ENCODE measurements at places on chromosomes 3 and 15. TPM values are rescaled to one million over a fixed set of nuclear protein-coding genes. Genes with fewer than 3 reads are reported as not detected.

DNA sequence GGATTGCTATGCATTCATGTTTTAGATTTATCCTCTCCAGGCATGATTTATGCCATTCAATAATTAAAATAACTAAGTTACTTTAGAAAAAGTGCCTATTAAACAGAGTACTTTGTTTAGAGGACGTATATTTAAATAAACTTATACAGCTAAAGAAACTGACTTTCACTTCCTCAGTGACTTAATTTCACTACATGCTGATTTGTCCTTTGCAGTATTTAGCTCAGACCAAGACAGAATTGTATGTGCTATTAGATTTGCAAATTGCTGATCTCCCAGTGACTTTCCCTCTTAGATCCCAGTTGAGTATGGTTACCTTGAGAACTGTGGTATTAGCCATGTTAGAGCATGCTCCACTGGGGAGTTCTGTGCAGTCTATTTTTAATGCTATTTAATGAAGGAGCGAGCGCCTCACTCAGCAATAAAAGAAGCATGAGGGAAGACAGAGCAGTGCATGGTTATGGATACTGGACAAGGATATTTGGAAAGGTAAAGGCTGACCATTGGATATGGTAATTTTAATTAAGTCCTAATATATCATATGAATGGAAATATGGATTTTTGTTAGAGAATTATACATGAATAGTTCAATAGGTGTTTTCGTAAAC is 2.7 kb downstream of the ARPP21 start:
- H3K27ac ChIP-seq: no peak overlapping the region
- DNase-seq: no peak
- H3K36me3 ChIP-seq: no peaks in the 10 kb centered on the region
- no peak overlapping the region for H3K4me3 ChIP-seq

Gene SMCO1
- total RNA-seq: 0.45 TPM

DNA sequence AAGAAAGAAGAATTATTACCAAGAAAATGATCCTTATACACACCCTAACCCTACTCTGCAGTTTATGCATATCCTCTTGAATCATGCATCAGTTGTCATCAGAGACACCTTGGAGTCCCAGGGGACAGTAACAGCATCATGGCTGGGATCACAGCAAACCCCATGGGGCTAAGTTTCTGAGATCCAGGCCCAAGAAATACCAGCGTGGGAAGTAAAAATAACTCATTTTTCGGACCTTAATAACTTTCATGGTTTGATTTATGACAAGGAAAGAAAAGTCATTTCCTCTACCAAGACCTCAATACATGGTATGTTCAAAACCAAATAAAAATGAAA is 38.8 kb upstream of the B3GNT5 start:
- H3K27me3 ChIP-seq: no peaks in the 10 kb centered on the region
- H3K27ac ChIP-seq: no peak overlapping the region

GRCh38 chr3:160828880-160829279 is 72.8 kb downstream of the PPM1L start:
- H3K36me3 ChIP-seq: no peaks in the 10 kb centered on the region
- H3K27ac ChIP-seq: no peak overlapping the region
- H3K4me1 ChIP-seq: peaks cover 9% of the 10 kb centered on the region
- H3K4me3 ChIP-seq: no peak overlapping the region
- no peak for DNase-seq

DNA sequence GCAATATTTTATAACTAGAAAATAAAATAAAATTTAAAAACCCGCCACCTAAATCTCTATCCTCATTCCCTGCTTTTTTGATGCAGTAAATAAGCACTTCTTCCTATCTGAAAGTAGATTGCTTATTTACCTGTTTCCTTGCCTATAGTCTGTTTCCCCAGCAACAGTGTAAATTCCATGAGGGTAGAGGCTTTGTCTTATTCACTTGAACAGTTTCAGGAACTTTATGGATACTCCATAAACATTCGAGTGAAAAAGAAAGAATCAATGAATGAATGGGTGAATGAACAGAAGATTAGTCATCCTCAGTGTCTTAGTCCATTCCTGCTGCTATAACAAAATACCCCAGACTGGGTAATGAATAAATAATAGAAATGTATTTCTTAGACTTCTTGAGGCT is 41.7 kb downstream of the SHC4 start:
- no peaks in the 10 kb centered on the region for H3K4me1 ChIP-seq
- no peaks in the 10 kb centered on the region for H3K36me3 ChIP-seq
- DNase-seq: no peak
- H3K27ac ChIP-seq: no peak overlapping the region
- no peaks in the 10 kb centered on the region for H3K27me3 ChIP-seq
- no peak overlapping the region for H3K4me3 ChIP-seq

DNA sequence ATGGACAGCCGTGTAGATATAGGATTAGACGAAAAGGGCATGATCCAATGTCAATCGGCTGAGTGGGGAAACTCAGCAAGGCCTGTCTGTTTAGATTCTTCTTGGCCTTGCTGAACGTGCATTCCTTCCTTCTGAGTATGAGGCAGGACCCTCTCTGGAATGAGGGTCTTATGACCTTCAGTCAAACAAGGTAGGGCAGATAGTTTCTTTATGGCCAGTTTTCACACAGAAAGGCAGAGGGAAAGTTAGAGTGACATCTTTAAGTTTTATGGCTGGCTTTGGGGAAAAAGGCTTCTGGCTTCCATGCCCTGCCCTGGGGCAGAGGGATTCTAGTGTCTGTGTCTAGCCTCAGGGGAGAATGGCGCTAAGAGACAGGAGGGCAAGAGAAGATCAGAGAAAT is 29.7 kb downstream of the ARNT2 start:
- H3K27me3 ChIP-seq: no peaks in the 10 kb centered on the region
- no peaks in the 10 kb centered on the region for H3K36me3 ChIP-seq
- DNase-seq: no peak
- no peak overlapping the region for H3K27ac ChIP-seq
- no peaks in the 10 kb centered on the region for H3K4me1 ChIP-seq
- H3K4me3 ChIP-seq: no peak overlapping the region

GRCh38 chr3:123880998-123881561 is 3.1 kb downstream of the MYLK start:
- H3K36me3 ChIP-seq: no peaks in the 10 kb centered on the region
- H3K27me3 ChIP-seq: peaks cover 18% of the 10 kb centered on the region
- no peak overlapping the region for H3K27ac ChIP-seq
- H3K4me3 ChIP-seq: no peak overlapping the region

All from cardiac muscle cell (in vitro differentiated cells and primary cell).